Bronchial smooth muscle cell (primary cell): ENCODE measurements at places on chromosomes 1 and 21. TPM values are rescaled to one million over a fixed set of nuclear protein-coding genes. Genes with fewer than 3 reads are reported as not detected.

Gene OR10K2
- not detected in 2 replicates for total RNA-seq

Gene STPG1
- 2.0 and 4.6 TPM in 2 replicates for total RNA-seq

Gene PDE4B
- total RNA-seq, result 8.8 and 23.8 TPM in 2 replicates

Gene RAB3B
- 1.7 and 9.6 TPM in 2 replicates for total RNA-seq

Gene FAM72C
- total RNA-seq, result 0.09 and 0.16 TPM in 2 replicates
